ENCODE measurements at places on chromosomes 6 and 20.

- peak; percentile 20 for DNase-seq
These were observed 50.8 kb upstream of the NRN1 start for GRCh38 chr6:6057442-6058053.

GRCh38 chr20:21203088-21203656, 77.3 kb downstream of the KIZ start:
- no peak for DNase-seq

DNA sequence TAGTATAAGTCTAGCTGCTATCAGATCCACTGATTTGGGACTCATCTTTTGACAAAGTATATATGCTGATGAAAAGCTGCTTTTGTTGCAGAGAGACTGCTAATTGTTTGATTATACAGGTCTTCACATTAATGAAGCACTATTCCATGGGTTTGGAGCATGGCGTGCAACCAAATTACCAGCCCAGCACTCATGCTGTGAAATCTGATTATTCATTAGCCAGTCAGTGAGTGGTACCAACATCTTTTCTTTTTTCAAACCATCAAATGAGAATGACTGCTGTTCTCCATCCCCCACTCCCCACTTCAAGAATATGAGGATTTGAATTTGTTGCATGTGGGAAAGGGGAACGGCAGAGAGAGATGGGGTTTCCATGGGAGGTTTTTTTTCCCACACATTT, 91.3 kb downstream of the ID4 start:
- DNase-seq, result no peak

- no peak for DNase-seq
These were observed 111.6 kb upstream of the RREB1 start for GRCh38 chr6:6996124-6996523.

Data from pulmonary artery endothelial cell (primary cell).